Stimulated activated CD8-positive, alpha-beta memory T cell treated with anti-CD3 and anti-CD28 coated beads, Interleukin-7, amount 100 ng/mL, for 48 hours (primary cell): ENCODE measurements at places on chromosomes 5 and 9.

DNA sequence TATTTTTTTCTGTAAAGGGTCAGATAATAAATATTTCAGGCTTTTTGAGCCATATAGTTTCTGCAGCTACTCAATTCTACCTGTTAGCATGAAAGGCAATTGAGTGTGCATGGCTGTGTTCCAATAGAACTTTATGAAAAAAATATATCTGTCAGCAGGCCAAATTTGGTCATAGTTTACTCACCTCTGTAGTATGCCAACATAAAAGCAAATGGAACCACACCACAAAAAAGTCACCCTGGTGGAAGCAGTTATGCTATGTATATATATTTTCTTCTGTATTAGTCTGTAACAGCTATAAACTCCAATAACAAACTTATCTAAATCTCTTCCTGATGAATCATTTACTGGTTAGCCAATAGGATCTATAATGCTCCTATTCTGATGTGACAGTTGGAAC, 3.4 kb downstream of the SLC38A9 start:
- no peak for DNase-seq

DNA sequence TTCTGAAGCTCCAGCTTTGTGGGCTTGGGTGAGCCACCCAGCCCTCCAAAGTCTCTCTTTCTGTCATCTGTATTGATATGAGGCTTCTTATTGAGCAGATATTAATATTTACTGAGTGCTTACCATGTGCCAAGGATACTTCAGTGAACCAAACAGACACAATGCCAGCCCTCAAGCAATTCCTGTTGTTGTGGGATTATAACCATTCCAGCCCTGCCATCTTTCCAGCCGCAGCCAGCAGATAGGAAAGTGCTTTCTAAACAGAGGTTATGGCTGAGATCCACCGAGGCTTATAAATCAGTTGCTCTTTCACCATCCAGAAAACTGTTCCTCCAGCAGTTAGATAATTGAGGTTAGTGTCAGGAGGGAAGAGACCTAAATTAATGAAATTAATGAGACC, 137.7 kb upstream of the ALDH1B1 start:
- no peak for DNase-seq

GRCh38 chr5:5532306-5533076, 110.0 kb downstream of the ICE1 start:
- DNase-seq = no peak

GRCh38 chr5:155309021-155309746, 295.6 kb downstream of the KIF4B start:
- DNase-seq = no peak

GRCh38 chr9:71774920-71775319, 6.6 kb upstream of the CEMIP2 start:
- no peak for DNase-seq

GRCh38 chr9:117187498-117187897, 227.4 kb downstream of the ASTN2 start:
- DNase-seq = no peak

- DNase-seq = peak; percentile 30
Measured at GRCh38 chr9:132169672-132170392, 8.0 kb downstream of the NTNG2 start.

DNA sequence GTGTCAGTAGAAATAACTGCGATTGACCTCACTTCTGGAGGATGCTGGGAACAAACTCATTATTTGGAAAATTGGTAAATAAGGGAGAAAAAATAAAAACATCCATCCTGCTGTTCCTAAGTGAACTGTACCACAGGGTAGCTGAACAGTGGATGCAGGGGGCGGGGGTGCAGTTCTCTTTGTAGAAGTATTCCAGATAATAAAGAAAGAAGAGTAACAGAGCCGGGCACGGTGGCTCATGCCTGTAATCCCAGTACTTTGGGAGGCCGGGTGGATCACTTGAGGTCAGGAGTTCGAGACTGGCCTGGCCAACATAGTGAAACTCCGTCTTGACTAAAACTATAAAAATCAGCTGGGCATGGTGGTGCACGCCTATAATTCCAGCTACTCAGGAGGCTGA, 132.1 kb downstream of the COL23A1 start:
- no peak for DNase-seq

- DNase-seq = no peak
Measured at GRCh38 chr9:127905788-127906191, 6.4 kb upstream of the ST6GALNAC6 start.

DNA sequence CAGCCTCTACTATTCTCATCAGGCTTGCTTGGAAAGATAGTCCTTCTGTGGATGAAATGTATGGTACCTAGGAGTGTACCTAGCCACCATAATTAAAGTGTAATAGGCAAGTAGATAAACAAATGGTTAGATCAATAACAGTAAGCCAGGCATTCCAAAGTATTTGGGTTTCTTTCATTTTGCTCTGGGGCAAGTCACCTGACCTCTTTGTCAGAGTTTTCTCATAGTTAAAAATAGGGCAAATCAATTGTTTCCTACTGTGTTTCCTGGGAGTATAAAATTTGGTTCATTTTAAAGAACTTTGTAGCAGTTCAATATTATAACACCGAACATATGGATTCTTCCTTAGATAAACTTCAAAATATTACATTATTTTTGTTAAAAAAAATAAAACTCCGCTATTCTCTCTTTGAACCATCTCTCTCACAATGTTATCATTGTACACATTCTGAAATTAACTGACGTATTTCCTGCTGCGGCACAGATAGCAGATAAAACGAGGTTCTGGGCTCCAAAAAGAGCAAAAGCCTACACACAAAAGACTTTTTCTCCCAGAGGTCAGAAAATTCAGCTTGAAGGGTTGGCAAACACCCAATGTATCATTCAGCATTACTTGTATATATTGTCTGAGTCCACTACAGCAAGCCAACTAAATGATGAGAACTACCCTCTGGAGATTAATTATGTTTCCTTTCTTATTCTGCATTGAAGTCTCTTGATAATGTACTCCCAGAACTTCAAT, 267.9 kb downstream of the COX7C start:
- DNase-seq = no peak

GRCh38 chr9:69946800-69947437, 96.7 kb upstream of the MAMDC2 start:
- no peak for DNase-seq

DNA sequence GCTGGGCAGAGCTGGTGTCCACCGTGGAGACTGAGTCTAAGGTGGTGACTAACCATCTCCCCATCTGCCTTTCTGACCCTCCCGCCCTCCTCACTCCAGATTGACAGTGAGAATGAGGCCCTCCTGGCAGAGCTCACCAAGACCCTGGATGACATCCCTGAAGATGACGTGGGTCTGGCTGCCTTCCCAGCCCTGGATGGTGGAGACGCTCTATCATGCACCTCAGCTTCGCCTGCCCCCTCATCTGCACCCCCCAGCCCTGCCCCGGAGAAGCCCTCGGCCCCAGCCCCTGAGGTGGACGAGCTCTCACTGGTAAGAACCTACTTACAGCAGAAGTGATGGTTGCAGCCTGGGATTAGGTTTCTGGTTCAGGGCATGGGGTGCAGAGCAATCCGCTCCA, 96.5 kb downstream of the PPARGC1B start:
- DNase-seq = no peak

DNA sequence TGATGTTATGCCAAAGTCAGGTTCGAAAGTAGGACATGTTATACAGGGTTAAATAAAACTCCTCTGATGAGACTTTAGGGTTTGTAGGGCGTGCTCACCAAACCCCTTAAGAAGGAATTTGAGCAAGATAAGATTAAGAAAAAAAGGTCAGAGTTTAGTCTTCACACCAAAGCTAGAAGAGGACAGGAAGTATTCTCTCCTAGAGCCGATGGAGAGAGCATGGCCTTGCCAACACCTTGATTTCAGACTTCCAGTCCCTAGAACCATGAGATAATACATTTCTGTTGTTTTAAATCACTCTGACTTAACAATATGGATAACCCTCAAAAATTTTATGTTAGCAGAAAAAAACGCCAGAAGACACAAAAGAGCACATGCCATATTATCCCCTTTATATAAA, 16.3 kb upstream of the PLCXD3 start:
- no peak for DNase-seq

- no peak for DNase-seq
Measured at GRCh38 chr9:12394105-12394504, 299.1 kb upstream of the TYRP1 start.

DNA sequence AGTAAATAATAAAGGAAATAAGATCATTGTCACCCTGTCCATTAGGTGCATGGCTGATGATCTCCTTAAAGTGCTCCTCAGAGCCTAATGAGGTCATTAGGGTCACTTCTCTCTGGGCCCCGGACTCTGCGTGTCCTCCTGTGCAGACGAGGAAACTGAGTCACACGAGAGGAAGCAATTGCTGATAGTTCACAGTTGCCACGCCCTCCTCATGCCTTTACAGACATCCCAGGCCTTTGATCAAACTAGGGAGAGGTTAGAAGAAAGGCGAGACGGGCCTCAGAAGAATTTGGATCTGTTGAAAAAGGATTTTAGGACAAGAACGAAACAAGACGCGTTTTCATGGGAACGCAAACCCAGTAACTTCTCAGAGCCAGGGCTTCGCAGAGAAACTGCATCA, 32.0 kb upstream of the MSX2 start:
- DNase-seq = no peak

GRCh38 chr5:31047621-31048020, 145.9 kb upstream of the CDH6 start:
- DNase-seq = no peak

DNA sequence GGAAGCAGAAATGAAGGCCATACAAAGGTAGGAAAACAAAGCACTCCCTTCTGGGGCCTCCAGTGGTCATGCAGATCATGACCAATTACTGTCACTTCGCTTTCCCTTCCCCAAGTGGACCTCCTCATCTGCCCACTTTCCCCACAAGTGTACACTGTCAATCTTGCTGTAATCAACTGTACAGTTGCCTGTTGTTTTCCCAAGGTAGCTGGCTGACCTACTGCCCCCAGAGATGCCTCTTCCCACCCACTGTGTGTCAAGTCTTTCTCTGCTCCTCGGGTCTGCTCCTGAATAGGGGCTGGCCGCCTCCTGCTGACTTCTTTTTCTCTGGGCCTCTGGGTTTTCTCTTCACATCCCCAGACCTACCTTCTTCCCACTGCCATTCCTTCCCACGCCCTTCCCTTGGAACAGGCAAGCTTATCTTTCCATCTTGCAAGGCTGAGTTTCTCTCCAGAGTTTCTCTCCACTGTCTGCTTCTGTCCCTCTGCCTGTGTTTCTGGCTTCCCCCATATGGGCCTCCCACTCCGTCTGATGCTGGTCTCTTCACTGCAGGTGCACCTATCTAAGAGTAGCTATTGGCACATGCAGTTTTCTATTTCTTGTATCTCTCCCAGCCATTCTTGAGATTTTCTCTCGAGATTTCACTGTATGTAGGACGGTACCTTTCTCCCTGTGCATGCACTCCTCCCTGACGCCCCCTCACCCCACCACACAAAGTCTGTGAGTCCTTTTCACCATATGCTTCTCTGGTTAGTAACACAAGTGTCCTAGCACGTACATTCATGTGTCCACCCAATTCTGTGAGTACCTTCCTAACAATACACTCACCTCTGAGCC, 2.4 kb downstream of the ELL2 start:
- DNase-seq = no peak

- no peak for DNase-seq
Measured at GRCh38 chr9:36119476-36119875, 17.1 kb upstream of the GLIPR2 start.

DNA sequence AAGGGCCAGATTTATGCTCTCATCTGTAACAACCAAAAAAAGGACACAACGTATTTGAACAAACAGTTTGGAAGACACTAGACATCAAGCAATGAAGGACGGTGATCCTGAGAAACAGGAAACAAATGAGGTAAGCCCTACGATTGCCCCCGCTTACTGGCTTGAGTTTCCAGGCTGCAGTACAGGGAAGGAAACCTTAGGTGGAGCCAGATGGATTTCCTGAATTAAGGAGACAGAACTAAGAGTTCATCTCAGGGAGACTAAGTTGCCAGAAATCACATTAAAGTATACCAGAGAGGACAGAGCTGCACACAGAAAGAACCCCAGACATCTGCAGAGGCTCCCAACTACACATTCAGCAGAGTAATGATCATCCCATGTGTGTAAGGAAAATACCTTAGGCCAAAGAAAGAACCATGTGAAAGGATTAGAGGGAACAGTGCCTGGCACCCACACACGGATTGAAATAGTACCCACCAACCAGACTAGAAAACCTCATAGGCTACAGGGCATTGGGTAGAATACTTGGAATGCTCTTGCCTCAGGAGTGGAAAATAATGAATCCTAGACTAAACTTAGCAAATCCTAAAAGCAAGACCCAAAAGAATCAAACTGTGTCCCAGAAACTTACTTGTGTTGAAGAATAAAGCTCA, 99.3 kb upstream of the NIPBL start:
- no peak for DNase-seq

DNA sequence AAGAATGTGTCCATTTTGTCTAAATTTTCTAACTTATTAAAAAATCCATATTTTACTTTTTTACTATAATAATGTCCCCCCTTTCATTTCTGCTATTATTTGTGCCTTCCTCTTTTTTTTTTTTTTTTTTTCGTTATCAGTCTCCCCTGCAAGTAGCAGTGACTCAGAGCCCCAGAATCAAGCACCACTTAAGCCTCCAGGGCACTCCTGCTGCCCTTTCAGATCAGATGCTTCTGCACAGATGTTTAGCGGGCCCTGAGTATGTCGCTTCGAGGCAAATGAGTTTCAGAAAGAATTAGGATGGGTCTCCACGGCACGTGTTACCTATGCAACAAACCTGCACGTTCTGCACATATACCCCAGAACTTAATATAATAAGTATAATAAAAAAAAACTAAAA, 11.7 kb downstream of the MED7 start:
- DNase-seq = no peak

DNA sequence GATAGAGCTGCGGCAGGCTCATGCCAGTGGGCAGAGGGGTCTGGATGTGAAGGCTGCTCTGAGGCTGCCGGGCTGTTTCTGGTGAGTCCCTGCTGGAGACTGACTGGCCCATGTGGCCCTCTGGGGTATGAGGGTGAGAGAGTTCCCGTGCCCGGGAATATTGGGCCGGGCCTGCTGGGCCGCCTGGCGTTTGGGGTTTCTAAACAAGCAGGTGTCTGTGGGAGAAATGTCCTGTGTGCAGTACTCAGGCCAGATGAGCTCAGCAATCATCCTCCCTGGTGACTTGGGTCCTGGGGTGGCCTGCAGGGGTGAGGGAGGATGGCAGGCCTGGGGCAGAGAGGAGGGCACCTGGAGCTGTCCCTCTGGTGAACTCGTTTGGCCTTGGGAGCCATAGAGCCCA, 74.9 kb downstream of the MACROH2A1 start:
- DNase-seq = no peak

DNA sequence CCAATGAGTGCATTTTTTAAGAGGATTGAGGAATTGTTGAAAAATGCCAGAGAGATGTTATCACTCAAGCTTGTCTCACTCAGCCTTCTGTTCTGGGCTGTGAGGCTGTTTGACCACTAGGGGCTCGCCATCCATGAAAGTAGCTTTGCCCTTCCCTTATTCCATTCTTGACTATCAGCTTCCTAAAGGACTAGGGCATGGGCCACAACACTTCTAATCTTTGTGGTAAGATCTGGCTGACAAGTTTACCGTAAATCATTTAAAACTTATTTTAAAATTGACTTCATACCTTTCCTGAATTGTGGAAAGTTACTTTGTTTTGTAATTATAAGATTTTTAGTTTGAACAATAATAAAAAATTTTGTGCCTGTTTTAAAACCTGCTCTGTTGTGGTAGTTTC, 49.5 kb downstream of the TJP2 start:
- DNase-seq = no peak
